SHP77 treated with DMSO at 0.1 percent for 48 hours (cell line): ENCODE measurements at places on chromosomes 3 and 15.

- DNase-seq: no peak
Observed at GRCh38 chr3:23804441-23805209, 1.1 kb upstream of the UBE2E1 start.

GRCh38 chr3:195699388-195699771 is 21.4 kb upstream of the MUC20 start:
- DNase-seq: no peak

- no peak for DNase-seq
Observed at GRCh38 chr3:173789530-173790162, 392.1 kb downstream of the NLGN1 start.

- no peak for DNase-seq
Observed at GRCh38 chr15:73781038-73781925, 28.1 kb upstream of the INSYN1 start.

DNA sequence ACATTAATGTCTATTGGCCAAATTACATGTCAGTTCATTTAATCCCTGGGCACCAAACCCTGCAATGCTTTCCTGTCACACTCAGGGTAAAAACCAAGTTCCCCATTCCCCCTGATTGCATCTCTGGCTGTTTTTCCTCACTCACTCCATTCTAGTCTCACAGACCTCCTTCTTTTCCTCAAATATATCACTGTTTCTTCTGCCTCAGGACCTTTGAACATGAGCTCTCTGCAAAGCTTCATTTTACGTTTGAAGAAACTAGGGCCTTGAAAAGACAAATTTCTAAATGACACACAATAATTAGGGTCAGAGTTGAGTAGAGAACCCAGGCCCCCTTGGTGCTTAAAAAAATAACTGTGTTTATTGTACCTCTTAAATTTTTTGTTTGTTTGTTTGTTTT is 230.6 kb downstream of the THRB start:
- no peak for DNase-seq
